CD4-positive, alpha-beta T cell treated with Interleukin-21 for 1 hour (primary cell): ENCODE measurements at places on chromosomes 11 and 22.

DNA sequence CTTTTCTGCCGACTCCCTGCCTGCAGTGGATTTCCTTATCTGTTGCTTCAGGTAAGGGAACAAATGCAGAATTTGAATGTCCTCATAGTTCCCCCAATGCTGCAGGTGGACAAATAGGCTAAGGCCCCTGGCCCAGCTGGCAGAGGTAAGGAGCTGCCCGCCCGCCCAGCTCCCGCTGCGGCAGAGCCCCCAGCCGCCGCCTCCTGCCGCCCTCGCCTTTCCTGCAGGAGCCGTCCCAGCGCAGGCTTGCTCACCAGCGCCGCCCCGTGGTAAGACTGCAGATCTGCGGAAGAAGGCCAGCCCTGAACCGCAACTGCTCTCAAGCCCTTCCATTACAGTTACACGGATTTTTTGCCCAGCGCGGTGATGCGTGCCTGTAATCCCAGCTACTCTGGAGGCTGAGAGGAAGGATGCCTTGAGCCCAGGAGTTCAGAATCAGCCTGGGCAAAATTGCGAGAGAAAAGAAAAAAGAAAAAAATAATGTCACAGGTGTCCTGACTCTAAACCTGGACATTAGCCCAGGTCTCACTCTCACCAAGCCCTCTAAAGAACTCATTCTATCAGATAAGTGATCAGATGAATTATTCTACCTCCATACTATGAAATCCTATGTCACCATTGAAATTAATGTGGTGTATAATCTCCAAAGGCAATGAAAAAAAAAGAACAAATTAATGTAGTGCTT lies 51.2 kb upstream of the EMID1 start:
- DNase-seq: peak; percentile 54

DNA sequence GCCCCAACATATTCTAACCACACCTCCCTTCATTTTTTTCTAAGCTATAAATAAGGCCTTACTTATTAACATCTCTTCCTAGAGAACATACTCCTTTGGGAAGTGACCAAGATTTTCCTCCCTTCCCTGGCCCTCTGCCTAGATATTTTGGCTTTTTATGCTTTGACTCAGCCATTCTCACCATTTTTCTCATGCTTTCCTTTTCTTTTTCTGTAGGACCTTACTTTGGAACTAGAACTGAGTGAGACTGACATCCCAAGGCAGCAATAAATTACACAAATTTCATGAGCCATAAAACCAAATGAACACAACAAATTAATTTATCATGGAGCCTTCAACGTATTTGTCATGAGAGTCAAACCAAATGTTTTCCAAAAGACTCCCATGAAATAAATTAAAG lies 142.7 kb upstream of the CTSC start:
- no peak for DNase-seq

- DNase-seq: no peak
Measured at GRCh38 chr22:39055658-39056057, 15.0 kb downstream of the APOBEC3F start.

DNA sequence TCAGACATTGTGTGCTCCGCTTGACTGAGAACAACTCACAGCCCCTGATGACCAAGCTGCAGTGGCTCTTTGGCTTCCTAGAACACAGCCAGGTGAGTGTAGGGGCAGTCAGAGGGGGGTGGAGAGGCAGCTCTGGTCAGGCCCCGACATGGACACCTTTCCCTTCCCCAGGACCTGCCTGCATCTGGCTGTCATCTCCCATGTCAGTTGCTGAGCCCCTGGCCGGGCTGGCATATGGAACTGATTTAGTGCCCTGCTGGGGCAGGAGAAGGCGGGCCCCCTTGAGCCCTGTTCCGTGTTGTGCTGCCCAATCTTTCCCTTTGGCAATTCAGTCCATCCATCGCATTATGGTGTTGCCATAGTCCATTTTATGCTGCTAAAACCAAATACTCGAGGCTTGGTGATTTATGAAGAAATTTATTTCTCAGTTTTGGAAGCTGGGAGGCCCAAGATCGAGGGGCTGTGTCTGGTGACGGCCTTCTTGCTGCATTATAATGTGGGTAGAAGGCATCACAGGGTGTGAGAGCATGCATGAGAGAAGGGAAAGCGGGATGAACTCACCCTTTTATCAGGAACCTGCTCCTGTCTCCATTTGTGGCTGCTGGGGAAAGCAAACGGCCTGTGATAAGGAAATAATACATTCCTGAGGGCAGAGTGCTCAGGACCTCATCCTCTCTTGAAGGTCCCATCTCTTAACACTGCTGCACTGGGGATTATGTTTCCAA lies 19.0 kb downstream of the USP35 start:
- DNase-seq: no peak

GRCh38 chr11:75214411-75214821 lies 26.2 kb upstream of the TPBGL start:
- peak; percentile 67 for DNase-seq

DNA sequence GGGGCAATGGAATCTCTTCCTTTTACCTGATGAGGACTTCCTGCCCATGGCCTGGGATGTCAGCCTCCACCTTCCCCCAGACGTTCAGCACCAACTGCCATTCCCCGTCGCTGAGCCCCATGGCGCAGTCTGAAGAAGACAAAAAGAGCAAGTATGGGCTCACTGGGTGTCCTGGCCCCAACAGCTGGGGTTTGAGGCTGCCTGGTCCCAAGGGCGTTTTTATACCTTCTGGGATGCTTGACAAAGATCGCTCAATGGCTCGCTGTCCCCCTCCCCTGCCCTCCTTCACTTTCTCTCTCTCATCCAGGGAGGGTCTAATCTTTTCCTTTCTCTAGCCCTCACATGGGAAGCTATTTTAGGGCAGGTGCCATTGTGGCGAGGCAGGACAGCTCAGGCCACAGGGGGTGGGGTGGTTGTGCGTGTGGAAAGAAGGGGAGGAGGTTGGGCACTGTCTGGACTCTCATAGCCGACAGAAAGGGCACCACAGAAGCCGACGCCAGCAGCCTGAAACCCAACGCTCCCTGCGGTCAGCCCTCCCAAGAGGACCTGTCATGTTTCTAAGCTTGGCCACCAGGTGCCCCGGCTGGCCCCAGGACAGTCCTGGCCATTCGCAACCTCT lies at the start of gene MB:
Gene MB, minus strand, starts transcription at position 193 of the 619 bp plus-strand sequence. Its CDS starts 72 bp downstream, at position 121.
- no peak for DNase-seq

DNA sequence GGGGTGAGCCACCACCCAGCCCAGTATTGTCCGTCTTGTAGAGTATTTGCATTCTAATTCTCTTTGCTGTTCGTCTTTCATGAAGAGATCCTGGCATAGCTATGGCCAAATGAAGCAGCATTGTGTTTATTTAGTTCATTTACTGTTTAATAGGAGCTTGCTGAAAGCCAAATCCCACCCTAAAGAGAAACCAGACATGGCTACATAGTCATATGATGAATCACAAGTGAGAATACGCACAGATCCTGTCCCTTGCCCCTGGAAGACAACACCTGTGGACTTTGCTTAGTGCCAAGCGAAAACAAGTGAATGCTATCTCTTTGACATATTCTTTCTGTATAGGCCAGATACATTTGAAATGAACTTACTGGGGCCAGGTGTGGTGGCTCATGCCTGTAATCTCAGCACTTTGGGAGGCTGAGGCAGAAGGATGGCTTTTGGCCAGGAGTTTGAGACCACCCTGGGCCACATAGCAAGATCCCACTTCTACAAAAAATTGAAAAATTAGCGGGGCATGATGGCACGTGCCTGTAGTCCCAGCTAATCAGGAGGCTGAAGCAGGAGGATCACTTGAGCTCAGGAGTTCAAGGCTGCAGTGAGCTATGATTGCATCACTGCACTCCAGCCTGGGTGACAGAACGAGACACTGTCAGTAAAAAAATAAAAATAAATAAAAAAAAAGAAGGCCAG lies 5.1 kb upstream of the ARFGAP3 start:
- DNase-seq: no peak

DNA sequence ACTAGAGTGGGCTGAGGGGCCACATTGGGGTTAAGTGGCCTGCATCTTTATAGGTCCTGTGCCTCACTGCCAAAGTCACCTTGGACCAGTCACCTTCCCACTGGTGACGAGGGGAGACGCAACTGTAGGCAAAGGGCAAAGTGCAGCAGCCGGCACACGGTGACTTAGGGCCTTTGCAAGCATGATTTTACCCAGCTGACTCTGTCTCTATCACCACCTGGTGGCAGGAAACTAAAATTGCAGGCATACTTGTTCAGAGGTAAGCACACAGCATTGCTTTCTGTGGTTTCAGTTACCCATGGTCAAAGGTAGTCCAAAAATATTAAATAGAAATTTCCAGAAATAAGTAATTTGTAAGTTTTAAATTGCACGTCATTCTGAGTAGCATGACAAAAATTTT lies 1164.4 kb downstream of the BRD1 start:
- no peak for DNase-seq

GRCh38 chr11:65032216-65032615 lies 5.0 kb downstream of the SNX15 start:
- DNase-seq: no peak

DNA sequence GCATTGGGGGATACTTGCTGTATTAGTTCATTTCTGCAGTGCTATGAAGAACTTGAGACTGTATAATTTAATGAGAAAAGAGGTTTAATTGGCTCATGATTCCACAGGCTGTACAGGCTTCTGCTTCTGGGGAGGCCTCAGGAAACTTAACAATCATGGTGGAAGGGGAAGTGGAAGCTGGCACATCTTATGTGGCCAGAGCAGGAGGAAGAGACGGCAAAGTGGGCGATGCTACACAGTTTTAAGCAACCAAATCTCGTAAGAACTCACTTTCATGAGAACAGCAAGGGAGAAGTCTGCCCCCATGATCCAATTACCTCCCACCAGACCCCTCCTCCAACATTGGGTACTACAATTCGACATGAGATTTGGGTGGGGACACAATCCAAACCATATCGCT lies 55.1 kb downstream of the TMPRSS5 start:
- no peak for DNase-seq

DNA sequence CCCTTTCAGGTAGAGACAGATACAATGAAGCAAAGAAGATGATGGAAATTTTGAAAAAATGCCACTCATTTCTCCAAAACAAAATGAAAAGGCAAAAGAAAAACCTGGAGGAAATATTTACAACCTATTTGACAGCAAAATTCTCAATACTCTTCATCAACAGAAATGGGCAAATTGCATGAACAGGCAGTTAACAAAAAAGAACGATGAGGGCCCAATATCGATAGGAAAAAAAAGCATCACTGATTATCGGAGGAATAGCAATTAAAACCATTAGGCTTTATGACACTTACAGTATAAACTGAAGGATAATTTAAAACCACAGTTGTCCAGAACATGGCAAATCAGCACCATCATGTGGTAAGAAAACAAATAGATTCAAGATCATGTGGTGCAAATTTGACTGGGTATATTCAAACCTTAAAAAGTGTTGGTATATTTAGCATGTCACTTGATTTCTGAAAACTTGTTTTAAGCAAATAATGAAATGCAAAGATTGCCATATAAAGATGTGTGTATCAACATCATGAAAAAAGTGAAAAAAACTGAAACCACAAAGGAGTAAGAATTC lies 222.9 kb downstream of the BRD1 start:
- DNase-seq: no peak

GRCh38 chr11:26483108-26483507 lies 89.0 kb downstream of the MUC15 start:
- no peak for DNase-seq

DNA sequence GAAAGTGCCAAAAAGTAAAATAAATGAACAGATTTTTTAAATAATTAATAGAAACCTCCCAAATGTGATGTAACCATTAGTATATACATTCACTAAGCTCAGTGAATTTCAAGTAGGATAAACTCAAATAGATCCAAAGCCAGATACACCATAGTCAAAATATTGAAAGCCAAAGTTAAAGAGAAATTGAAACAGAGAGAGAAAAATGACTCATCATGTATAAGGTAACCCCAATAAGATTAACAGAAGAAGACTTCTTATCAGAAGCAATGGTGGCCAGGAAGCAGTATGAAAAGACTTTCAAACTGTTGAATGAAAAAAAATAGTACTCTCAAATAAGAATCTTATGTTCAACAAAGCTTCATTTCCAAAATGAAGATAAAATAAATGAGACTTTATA lies 70.5 kb downstream of the LUZP2 start:
- DNase-seq: no peak

DNA sequence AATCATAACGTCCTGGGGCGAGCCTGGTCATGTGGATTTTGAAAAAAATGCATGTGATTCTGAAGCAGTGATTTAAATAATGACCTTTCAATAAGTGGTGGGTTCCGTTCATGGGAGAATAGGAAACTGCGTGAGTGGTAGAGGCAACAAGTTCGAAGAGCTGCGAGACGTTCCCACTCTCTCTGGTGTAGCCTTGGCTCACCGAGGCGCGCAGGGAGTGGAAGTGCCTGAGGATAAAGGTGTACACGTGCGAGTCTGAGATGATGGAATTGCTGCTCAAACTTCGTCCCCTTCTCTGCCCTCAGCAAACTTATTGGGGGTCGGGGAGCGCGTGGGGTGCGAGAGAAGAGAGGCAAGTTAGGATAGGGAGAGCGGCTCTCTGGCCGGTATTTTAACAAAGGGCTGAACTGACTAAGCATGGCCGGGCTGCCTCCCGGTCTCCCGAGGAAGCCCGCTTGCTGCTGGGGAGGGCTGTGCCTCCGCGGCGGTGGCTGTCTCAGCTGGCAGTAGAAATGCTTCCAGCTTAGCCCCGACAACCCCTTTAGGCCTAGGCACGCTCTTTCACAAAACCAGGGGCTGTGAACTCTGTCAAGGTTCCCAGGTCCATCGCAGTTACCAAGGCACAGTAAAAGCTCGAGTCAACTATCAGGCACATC lies 875 bp upstream of the STT3A start:
- DNase-seq: peak; percentile 37

GRCh38 chr11:79439886-79440570 lies 802 bp downstream of the TENM4 start:
- DNase-seq: no peak

DNA sequence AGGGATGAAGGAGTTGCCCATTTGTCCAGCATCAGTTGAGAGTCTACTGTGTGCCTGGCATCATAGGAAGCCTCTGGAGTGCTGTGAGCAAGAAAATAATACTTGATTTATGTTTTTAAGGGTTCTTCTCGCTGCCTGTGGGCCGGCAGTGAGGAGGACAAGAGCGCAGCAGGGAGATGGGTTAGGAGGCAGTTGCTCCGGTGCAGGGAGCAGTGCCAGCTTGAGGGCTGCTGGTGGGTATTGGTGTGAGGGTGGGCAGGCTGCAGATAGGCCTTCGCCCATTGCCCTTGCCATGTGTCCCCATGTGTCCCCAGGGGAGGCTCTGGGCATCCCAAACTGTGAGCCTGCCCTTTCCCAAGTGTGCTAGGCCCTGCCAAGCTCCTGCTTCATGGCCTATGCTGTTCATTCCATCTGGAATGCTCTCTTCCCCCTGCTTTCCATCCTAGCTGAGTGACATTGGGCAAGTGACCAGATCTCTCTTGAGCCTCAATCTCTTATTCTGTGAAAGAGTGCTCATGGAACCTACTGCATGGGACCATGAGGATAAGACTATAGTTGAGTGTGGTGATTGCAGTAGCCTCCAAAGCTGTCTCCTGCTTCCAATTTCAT lies 19.8 kb downstream of the BMAL1 start:
- no peak for DNase-seq

GRCh38 chr11:83818349-83818748 lies 532.2 kb upstream of the CCDC90B start:
- DNase-seq: no peak

DNA sequence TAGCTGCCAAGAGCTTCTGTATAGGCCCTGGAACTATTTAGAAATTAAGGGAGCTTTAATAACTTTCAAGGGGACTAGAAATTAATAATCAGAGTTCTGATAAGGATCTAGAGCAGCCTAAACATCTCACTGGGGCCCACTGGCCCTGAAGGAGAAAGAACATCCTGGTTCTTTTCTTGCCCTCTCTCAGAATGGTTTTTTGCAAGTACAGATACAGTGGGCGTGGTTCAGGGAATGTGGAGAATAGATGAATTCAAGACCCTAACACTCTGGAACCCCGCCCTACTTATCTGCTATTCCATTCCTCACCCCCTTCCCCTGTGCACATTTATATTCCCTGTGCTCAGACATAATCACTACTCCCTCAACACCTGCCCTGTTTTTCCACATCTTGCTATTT lies 90.2 kb downstream of the PARVA start:
- DNase-seq: no peak
